ENCODE measurements at places on chromosomes 5 and 9. TPM values are rescaled to one million over a fixed set of nuclear protein-coding genes. Genes with fewer than 3 reads are reported as not detected.

The ZNF300 gene
- total RNA-seq, result 7.2 TPM

The MYMK gene
- total RNA-seq, result not detected

The ITGA1 gene
- 41.8 TPM for total RNA-seq

The FAM200C gene
- total RNA-seq, result 26.5 TPM

The PCDHB12 gene
- total RNA-seq, result 9.0 TPM

The ORM2 gene
- 1.2 TPM for total RNA-seq

The PPP1R2B gene
- total RNA-seq, result not detected

The PCDHGA1 gene
- total RNA-seq, result 0.62 TPM

The OR5C1 gene
- not detected for total RNA-seq

The CAMLG gene
- total RNA-seq, result 51.3 TPM

The OGN gene
- 53.5 TPM for total RNA-seq

- H3K36me3 ChIP-seq, result no peaks in the 10 kb centered on the region
- no peaks in the 10 kb centered on the region for H3K27me3 ChIP-seq
- no peak overlapping the region for H3K27ac ChIP-seq
- no peaks in the 10 kb centered on the region for H3K4me1 ChIP-seq
- H3K4me3 ChIP-seq, result no peak overlapping the region
- no peak for DNase-seq
Measured at GRCh38 chr5:76804266-76804665, 14.6 kb upstream of the F2RL1 start.

DNA sequence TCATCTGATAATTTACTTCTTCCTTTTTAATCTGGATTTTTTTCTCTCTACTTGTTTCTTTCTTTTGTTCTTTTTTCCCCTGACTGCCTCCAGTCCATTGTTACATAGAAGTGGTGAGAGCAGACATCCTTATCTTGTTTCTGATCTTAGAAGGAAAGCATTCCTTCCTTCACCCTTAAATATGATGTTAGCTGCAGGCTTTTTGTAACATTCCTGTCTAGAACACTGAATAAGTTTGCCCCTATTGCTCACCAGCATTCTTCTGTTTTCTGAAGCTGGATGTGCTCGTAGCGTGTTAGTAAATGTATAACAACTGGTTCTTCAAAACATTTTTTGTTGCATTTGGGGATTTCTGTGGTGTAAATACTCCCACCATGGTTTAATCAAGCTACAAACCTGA is 136.7 kb upstream of the NFIL3 start:
- no peaks in the 10 kb centered on the region for H3K4me1 ChIP-seq
- DNase-seq, result no peak
- no peak overlapping the region for H3K4me3 ChIP-seq

DNA sequence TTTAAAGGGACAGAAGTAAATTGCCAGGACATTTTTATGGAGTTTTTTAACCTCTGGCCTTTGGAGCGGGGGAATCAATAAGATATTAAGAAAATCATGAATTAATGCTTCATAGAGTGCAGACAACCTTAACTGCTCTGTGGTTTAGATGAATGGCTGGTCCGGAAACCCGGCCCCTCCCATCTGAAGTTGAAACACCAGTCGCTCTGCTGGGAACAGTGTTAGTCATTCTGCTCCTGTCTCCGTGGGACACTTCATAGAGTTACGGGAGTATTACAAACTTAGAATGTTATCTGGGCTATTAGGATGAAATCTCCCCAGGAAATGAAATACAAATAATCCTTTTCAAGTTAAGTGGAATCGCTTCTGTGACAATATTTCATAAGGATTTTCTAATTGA is 110.1 kb upstream of the IRX2 start:
- H3K27ac ChIP-seq, result no peak overlapping the region
- H3K27me3 ChIP-seq, result no peaks in the 10 kb centered on the region
- no peak overlapping the region for H3K4me3 ChIP-seq
- no peaks in the 10 kb centered on the region for H3K36me3 ChIP-seq
- no peak for DNase-seq

- H3K4me3 ChIP-seq, result no peak overlapping the region
- no peaks in the 10 kb centered on the region for H3K36me3 ChIP-seq
- DNase-seq, result no peak
- H3K4me1 ChIP-seq, result no peaks in the 10 kb centered on the region
- H3K27ac ChIP-seq, result peak overlapping the region; percentile 80
Measured at GRCh38 chr5:151720215-151720614, 33.5 kb upstream of the SPARC start.

GRCh38 chr9:100211476-100211875 is 112.4 kb downstream of the INVS start:
- no peak overlapping the region for H3K4me3 ChIP-seq
- H3K36me3 ChIP-seq, result no peaks in the 10 kb centered on the region
- H3K4me1 ChIP-seq, result no peaks in the 10 kb centered on the region

DNA sequence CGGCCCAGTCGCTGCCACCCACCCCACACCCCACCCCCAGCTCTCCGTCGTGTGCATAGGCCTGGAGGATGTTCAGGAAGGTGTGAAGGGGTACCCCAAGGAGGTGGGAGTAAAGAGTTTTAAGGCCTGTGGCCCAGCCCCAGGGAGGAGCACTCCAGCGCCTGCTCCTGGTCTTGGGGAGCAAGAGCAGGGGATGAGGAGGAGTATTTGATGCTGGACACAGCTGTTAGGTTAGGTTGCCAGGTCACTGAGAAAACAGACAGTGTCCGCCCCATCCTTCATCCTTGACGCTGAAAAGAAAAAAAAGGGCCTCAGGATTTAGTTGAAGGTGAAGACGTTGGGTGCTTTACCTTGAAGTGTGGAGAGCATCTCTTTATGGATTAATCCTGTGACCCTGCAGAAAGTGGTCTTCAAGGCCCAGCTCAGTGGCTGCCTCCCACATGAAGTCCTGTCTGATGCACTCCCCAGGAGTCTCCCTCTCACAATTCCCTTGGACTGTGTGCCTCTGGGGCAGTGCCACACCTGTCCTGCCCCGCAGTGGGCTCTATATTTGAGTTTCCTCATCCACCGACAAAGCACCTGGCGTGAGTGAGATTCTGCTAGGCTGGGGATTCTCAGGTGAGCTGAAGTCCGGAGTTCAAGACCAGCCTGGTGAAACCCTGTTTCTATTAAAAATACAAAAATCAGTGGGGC is 101.8 kb downstream of the SPRY4 start:
- H3K4me1 ChIP-seq, result no peaks in the 10 kb centered on the region
- no peaks in the 10 kb centered on the region for H3K36me3 ChIP-seq
- H3K4me3 ChIP-seq, result no peak overlapping the region

DNA sequence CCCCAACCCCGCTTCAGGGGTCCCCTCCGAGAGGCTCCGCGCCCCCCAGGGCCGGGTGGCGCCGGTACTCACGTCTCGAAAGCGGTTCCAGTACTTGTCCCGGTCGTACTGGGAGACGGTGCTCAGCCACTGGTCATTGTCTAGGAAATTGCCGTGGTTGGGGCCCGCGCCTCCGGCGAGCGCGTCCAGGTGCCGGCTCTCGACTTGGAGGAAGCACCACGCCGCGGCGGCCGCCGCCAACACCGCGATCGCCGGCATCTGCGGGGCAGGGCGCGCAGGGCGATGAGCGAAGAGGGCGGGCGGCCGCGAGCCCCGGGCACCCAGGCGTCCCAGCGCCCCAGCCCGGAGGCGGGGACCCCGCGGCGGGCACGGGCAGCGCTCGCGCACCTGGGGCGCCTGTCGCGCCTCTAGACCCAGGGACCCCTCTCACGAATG is 808 bp downstream of the SPOCK1 start:
- no peaks in the 10 kb centered on the region for H3K4me1 ChIP-seq
- peak overlapping the region; percentile 36 for H3K4me3 ChIP-seq
- no peak overlapping the region for H3K27ac ChIP-seq
- peak; percentile 24 for DNase-seq
- no peaks in the 10 kb centered on the region for H3K27me3 ChIP-seq

GRCh38 chr9:11275158-11275695 is 662.4 kb upstream of the PTPRD start:
- no peaks in the 10 kb centered on the region for H3K27me3 ChIP-seq
- H3K27ac ChIP-seq, result no peak overlapping the region
- no peak overlapping the region for H3K4me3 ChIP-seq
- no peak for DNase-seq
- no peaks in the 10 kb centered on the region for H3K4me1 ChIP-seq
- no peaks in the 10 kb centered on the region for H3K36me3 ChIP-seq

- H3K27ac ChIP-seq, result no peak overlapping the region
- H3K27me3 ChIP-seq, result no peaks in the 10 kb centered on the region
- H3K4me1 ChIP-seq, result no peaks in the 10 kb centered on the region
- no peak for DNase-seq
- no peak overlapping the region for H3K4me3 ChIP-seq
Measured at GRCh38 chr9:116628716-116629115, 58.4 kb upstream of the TRIM32 start.

GRCh38 chr5:11477786-11478185 is 426.5 kb downstream of the CTNND2 start:
- H3K4me3 ChIP-seq, result no peak overlapping the region
- H3K27ac ChIP-seq, result no peak overlapping the region
- H3K27me3 ChIP-seq, result no peaks in the 10 kb centered on the region
- no peaks in the 10 kb centered on the region for H3K4me1 ChIP-seq
- H3K36me3 ChIP-seq, result no peaks in the 10 kb centered on the region

- no peak overlapping the region for H3K27ac ChIP-seq
- no peaks in the 10 kb centered on the region for H3K27me3 ChIP-seq
- H3K36me3 ChIP-seq, result no peaks in the 10 kb centered on the region
- no peak overlapping the region for H3K4me3 ChIP-seq
Measured at GRCh38 chr5:170483701-170484458, 19.9 kb upstream of the KCNIP1 start.

GRCh38 chr9:105500108-105500766 is 52.4 kb downstream of the FSD1L start:
- H3K4me3 ChIP-seq, result no peak overlapping the region
- H3K36me3 ChIP-seq, result no peaks in the 10 kb centered on the region
- H3K27me3 ChIP-seq, result no peaks in the 10 kb centered on the region
- no peak for DNase-seq

- H3K27me3 ChIP-seq, result no peaks in the 10 kb centered on the region
- H3K4me3 ChIP-seq, result no peak overlapping the region
- no peaks in the 10 kb centered on the region for H3K36me3 ChIP-seq
- DNase-seq, result no peak
- no peaks in the 10 kb centered on the region for H3K4me1 ChIP-seq
Measured at GRCh38 chr9:96607971-96608370, 11.7 kb downstream of the CDC14B start.

GRCh38 chr5:39058178-39058921 is 15.8 kb downstream of the RICTOR start:
- no peak for DNase-seq
- H3K27ac ChIP-seq, result no peak overlapping the region
- H3K4me3 ChIP-seq, result no peak overlapping the region
- no peaks in the 10 kb centered on the region for H3K27me3 ChIP-seq
- H3K4me1 ChIP-seq, result no peaks in the 10 kb centered on the region

DNA sequence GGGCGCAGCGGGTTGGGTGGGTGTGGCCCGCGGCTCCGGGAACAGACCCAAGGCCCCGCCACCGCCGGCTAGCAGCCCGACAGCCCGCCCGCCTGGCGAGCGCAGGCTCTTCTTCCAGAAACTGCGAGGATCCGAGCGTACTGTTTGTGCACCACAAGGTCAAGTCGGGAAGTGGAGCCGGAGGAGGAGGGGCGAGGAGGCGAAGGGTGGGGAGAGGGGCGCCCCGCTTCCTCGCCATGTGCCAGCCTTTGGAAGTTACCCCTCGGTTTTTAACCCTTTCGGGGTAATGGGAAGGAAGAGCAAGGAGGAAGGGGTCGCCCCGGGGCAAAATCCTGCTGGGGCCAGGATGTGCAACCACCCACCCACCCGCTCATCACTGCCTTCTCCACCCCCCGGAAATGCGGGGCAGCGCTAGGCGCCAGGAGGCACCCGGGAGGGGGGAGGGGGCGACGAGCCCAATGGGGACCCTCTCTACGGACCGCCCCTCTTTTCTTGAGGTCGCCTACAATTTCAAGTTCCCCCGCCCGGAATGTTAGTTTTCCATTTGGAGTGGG is 1.1 kb upstream of the JADE2 start:
- H3K27ac ChIP-seq, result peak overlapping the region; percentile 97
- no peaks in the 10 kb centered on the region for H3K27me3 ChIP-seq
- no peaks in the 10 kb centered on the region for H3K4me1 ChIP-seq
- DNase-seq, result peak; percentile 88

- H3K4me1 ChIP-seq, result no peaks in the 10 kb centered on the region
- no peak overlapping the region for H3K27ac ChIP-seq
- no peaks in the 10 kb centered on the region for H3K27me3 ChIP-seq
- no peak overlapping the region for H3K4me3 ChIP-seq
Measured at GRCh38 chr9:27866741-27867140, 293.5 kb upstream of the C9orf72 start.

- no peaks in the 10 kb centered on the region for H3K4me1 ChIP-seq
- H3K36me3 ChIP-seq, result no peaks in the 10 kb centered on the region
- no peak for DNase-seq
- H3K27ac ChIP-seq, result no peak overlapping the region
Measured at GRCh38 chr9:111983484-111983908, 86.9 kb downstream of the UGCG start.

DNA sequence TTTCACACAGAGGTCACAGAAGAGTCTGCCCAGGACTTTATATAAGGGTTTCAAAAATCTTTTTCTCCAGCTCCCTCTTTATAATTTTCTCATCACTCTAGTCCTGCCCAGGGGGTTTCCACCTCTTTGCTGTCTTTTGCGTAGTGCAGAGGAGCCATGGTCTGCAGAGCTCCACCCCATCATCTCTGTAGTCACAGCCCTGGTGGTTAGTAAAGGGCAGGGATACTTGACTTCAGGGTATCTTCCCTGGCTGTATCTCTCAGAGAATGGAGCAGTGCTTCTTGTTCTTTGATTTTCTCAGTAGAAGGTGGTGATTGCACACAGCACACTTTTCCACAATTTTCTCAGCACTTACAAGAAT is 900.6 kb upstream of the COX7C start:
- no peaks in the 10 kb centered on the region for H3K27me3 ChIP-seq
- no peak overlapping the region for H3K4me3 ChIP-seq
- no peaks in the 10 kb centered on the region for H3K4me1 ChIP-seq

DNA sequence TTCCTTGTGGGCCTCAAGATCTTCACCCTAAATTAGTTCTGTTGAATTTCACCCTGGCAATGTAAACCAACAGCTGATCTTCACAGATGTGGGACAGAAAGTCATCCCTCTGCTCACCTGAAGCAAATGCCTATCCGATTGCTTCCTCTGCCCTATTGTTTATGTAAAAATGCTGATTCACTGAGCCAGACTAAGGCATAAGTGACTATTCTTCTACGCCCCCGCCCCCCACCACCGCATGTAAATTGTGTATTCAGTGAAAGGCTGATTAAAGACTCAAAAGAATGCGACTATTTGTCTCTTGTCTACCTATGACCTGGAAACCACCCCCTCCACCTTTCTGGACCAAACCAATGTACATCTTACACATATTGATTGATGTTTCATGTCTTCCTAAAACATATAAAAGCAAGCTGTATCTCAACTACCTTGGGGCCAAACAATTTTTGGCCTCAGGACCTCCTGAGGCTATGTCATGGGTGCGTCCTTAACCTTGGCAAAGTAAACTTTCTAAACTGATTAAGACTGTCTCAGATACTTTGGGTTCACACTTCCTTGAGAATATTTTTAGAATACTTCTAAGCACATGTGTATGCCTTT is 129.7 kb upstream of the BOD1 start:
- H3K27me3 ChIP-seq, result no peaks in the 10 kb centered on the region
- no peak overlapping the region for H3K27ac ChIP-seq
- no peak for DNase-seq
- no peak overlapping the region for H3K4me3 ChIP-seq
- H3K36me3 ChIP-seq, result no peaks in the 10 kb centered on the region
- H3K4me1 ChIP-seq, result no peaks in the 10 kb centered on the region

Data from uterus (tissue), 4 donors.